Kidney glomerular epithelial cell (primary cell): ENCODE measurements at places on chromosomes 2 and 18.

- no peak for DNase-seq
Measured at GRCh38 chr18:48365965-48366364, 43.2 kb downstream of the ZBTB7C start.

- DNase-seq = no peak
Measured at GRCh38 chr18:51712821-51713220, 515.3 kb upstream of the MEX3C start.

DNA sequence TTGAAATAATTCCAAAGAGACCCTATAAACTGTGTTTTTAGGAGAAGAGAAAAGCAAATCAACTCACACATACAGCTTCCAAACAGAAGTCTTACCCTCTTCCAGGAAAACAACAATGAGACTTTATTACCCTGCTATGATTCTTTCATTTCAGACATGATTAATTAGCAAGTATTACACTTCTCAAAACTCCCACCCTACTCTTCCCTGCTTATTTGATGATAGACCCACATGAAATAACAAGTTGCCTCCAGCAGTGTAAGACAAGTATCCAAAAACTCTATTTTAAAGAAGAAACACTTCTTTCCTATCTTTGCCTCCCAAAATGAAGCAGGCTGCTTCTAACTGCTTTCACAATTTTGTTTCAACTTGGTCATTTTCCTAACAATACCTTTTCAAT, 4.1 kb downstream of the FIGN start:
- peak; percentile 29 for DNase-seq

GRCh38 chr2:173940208-173941020, 24.8 kb downstream of the SP3 start:
- DNase-seq = no peak

- DNase-seq = no peak
Measured at GRCh38 chr2:166924967-166925366, 36.7 kb downstream of the XIRP2 start.
